NCI-H446 treated with DMSO at 0.1 percent for 48 hours (cell line): ENCODE measurements at places on chromosomes 13 and 19.

- DNase-seq: no peak
These were observed 62.9 kb downstream of the DCT start for GRCh38 chr13:94416454-94417080.

DNA sequence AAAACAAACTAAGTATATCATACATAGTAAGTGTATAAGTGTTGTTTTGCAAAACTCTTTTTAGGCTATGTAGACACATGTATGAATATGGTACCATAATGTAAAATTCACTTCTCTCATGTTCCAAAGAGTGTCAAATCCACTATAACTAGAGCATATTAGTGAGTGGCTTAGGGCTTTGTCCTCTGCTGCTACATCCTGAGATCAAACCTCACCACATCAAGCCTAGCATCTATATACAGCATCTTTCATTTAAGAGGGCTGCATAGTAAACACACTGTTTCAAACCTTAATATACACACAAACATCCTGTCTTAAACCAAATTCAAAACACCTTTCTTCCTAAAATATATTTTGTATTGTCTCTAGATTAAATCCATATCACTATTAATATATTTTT, 38.7 kb downstream of the ELF1 start:
- no peak for DNase-seq

DNA sequence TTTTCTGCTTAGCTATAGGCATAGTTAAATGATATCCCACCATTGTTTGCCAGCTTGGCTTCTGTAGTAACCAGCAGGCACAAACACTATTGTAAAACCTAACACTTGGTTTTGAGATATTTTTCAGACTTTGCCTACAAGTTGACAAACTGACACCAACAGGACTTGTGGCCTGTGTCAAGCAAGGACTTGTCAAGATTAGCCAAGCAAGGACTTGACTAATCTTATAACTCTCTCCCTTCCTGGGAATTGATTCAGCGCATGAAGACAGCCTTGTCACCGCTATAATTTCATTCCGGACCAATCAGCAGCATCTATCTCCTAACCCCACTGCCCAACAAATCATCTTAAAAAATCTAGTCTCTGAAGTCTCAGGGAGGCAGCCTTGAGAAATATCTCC, 72.7 kb upstream of the SLITRK1 start:
- no peak for DNase-seq

DNA sequence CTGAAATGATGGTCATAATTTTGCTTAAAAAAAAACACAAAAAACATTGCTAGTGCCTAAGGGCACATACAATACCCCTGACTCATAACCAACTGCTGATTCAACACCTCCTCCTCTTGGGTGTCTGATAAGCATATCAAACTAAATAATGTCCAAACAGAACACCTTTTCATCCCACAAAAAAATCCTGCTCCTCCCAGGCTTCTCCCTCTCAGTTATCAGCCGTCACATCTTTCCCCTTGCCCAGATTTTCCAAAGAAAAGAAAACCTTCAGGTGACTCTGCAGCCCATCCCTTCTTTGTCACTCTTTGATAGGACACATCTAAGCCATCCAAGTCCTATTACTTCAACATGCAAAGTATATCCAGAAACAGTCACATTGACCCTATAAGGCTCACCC, 46.9 kb downstream of the ABCC4 start:
- DNase-seq: no peak

DNA sequence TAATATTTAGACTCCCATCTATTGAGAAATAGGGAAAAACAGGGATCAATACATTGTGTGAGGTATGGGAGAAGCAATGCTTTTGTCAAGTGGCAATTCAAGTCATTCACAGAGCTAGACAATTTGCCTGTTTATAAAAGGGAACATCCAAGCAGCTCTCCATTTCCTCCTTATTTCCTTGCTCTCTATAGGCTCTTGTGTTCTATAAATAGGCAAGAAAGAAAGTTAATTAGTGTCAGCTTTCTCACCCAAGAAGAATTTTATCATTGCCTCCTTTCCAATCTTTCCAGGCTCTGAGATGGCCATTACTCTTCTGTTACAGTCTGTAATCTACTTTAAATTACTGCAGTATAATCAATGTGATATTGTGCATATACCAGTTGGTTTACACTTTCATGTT, 199.9 kb downstream of the LHFPL6 start:
- no peak for DNase-seq

DNA sequence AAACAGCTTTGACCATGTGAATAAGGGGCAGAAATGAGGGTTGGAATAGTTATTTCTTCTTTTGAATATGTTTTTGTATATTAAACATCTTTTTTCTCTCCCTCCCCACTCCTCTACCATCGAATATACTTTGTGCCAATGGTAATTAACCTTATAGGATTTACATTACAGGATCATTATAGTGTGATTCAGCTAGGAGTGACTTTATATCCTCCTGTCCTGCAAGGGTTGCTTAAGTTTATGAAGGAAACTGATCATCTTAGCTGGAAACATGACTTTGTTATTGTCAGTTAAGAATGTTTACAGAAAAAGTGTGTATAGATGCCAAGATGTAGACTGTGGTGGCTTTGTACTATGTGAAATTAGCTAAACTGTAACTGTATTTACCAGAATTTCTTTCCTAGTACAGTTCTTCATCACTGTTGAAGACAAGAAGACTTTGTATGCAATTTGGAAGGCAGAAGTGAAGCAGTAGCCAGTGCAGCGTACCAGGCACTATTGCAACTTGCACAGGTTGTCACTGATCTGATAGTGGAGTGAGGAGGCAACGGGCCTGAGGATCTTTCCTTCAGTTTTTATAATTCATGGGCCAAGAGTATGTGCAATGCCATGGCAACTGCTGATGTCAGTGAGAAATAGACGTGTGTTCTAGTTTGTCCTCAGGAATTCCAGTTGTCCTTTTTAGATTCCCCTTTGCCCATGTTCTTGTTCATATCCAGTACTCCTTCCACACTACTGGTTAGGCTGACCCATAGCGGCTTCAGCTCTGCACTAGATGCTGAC, 8.2 kb upstream of the PAN3 start:
- DNase-seq: no peak

GRCh38 chr13:99527301-99527700, 26.0 kb downstream of the TM9SF2 start:
- DNase-seq: no peak

DNA sequence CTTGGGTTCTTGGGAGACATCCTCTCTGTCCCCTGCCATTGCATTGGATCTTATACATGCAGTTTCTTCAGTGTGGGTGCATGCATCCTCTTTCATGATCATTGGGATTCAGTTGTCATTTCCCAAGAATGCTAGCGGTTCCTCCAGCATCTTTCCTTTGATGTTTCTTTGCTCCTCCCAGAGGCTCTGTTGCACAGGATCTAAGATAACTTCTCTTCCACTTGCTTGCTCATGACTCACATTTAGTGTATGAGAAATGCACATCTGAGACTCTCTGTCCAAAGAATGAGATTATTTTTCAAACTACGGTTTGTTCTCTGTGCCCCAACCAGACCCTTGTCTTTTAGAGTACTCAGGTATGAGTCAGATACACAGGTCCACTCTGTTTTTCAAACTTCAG, 197.1 kb downstream of the NDFIP2 start:
- DNase-seq: no peak

DNA sequence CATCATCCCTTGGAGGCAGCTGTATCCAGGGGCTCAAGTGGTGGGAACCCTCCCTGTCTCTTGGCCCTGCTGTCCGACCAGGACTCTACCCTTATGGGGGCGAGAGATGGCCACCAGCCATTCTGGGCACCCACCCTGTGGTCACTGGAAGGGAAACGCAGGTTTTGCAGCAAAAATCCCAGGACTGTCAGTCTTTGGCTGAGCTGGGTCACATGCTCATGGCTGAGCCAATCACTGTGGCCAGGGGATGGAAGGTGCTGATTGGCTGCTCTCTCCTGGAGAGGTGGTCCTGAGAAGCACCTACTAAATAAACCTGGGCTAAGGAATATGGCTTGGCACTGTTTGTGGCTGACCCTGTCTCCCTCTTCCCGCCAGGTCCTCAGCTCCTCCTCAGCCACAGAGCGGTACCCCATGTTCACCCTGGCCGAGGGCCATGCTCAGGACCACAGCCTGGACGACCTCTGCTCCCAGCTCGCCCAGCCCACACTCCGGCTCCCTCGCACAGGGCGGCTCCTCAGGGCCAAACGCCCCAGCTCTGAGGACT, 8.9 kb downstream of the ATG4D start:
- no peak for DNase-seq

DNA sequence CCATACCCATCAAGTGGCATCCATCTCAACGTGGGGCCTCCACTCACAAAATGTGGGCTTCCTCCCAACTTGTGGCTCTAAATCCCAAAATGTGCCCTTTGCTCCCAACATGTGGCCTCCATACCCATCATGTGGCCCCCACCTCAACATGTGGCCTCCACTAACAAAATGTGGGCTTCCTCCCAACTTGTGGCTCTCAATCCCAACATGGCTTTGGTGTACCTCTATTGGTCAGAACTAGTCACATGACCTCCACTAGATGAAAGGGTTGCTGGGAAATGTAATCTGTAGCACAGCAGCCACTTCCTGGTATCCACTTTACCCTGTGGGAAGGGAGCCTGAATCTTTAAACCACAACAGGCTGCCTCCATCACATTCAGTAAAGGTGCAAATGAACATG, 10.1 kb upstream of the ACER1 start:
- DNase-seq: no peak

DNA sequence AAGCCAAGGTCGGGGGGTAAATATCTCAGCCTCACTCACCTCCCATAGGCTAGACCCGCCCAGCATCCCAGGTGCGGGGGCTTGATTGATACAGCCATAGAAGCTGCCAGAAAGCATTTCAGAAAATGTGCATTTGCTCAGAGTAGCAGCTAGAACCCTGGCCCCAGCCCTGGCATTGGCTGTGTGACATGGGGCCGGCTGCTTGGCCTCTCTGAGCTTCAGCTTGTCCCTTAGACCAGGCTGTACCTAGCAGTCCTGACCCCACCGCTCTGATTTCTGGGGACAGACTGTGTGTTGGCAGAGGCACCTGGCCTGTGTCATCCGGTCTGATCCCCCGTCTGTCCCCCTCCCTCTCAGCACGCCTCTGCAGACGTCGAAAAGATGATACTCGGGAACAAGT, 15.4 kb downstream of the RAB8A start:
- DNase-seq: no peak

DNA sequence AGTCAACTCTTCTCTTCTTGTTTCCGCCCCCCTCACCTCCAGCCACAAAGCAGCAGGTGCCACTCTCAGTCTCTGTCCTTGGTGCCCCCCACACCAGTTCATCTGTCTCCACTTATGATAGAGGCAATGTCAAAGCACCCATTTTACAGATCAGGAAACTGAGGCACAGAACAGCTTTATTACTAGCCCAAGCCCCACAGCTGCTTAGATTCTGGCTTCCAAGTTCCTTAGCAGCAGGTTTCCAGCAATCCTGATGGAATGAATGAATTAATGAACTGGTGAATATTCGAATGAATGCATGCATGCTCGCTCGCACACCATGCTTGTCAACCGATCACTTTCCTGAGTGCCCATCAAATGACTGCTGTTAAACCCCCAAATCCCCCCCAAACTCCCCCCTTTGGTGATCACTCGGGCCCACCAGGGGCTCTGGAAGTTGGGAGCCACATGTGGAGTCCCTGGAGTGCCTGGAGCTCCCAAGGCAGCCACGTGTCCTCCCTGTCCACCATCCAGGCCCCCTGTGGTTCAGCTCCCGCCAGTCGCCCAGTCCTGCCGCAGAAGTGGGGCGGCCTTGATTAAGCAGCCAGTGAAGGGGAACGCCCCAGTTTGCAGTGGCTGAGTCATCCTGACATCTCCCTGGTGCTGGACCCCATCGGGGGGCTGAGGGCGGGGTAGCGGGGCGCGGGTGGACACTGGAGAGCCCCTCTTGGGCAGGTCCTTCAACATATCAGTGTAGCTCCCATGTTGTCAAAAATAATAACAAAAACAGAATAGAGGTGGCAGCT, 6.8 kb downstream of the PTPRS start:
- no peak for DNase-seq

- no peak for DNase-seq
These were observed 178.2 kb upstream of the TSHZ3 start for GRCh38 chr19:31527443-31527842.

- peak; percentile 16 for DNase-seq
These were observed 9.3 kb downstream of the MPND start for GRCh38 chr19:4352701-4353121.

- no peak for DNase-seq
These were observed 736.3 kb upstream of the KLHL1 start for GRCh38 chr13:70844391-70845108.

DNA sequence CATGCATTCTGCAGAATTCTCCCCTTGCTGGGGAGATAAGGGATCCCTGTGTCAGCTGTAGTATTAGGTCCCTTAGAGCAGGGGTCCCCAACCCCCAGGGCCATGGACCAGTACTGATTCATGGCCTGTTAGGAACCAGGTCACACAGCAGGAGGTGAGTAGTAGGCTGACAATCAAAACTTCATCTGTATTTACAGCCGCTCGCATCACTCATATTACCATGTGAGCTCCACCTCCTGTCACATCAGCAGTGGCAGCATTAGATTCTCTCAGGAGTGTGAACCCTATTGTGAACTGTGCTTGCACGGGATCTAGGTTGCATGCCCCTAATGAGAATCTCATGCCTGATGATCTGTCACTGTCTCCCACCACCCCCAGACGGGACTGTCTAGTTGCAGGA, 37.9 kb downstream of the CPAMD8 start:
- DNase-seq: no peak

DNA sequence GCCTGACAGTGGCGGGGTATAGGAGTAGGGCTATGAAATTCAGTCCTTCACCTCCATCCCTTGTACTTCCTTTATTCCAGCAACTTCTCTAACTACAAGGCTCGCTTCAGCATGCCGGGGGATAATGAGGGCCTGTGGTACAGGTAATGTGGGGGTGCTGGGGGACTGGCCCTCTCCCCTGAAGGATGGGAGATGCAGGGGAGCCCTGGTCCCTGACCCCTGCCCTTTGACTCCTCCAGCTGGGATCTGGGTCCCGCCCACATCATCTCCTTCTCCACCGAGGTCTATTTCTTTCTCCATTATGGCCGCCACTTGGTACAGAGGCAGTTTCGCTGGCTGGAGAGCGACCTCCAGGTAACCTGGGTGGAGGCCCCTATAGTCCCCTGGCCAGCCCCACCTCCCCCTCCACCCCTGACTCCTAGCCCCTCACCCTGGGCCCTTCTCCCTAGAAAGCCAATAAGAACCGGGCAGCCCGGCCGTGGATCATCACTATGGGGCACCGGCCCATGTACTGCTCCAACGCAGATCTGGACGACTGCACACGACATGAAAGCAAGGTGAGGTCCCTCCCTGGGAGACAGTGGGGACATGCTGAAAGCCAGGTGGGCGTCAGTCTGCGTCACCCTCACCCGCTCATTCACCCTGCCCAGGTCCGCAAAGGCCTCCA, 16.5 kb downstream of the ACP7 start:
- no peak for DNase-seq

DNA sequence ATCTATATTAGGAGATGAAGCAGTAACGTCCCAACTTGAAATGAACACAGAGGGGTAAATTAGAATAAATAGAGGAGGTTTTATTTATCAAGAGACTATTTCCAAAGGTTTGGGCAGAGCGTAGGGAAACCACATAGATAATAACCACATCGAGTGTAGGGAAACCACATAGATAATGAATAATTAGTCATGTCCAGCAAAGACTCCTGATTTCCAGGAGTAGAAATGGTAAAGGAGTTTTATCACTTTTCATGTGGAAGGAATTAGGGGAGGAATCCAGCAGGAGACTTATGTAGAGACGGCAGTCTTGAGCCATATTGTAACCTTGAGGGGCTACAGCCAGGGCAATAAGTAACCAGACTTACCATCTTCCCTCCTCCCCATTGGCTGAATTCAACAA, 136.3 kb upstream of the CSNK1A1L start:
- DNase-seq: no peak

- DNase-seq: no peak
These were observed 2.0 kb upstream of the TMEM221 start for GRCh38 chr19:17450264-17451075.
